ENCODE measurements at places on chromosomes 4 and X.

DNA sequence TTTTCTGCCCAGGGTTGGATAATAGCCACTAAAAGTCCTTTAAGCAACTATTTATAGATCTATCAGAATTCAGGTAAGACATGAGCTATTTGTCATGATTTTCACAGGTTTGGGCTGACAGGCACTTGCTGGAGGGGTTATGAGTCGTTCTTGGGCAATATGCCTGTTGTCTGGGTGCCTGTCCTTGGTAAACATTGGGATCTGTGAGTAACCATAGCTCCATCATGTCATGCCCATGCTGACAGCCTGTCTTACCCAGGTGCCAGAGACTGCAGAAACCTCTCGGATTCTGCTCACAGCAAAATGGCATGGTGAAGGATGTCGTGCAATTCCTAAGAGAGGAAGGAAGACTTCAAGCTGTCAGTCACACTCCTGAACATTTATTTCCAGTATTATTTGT is 116.0 kb upstream of the PUDP start:
- no peak for DNase-seq

DNA sequence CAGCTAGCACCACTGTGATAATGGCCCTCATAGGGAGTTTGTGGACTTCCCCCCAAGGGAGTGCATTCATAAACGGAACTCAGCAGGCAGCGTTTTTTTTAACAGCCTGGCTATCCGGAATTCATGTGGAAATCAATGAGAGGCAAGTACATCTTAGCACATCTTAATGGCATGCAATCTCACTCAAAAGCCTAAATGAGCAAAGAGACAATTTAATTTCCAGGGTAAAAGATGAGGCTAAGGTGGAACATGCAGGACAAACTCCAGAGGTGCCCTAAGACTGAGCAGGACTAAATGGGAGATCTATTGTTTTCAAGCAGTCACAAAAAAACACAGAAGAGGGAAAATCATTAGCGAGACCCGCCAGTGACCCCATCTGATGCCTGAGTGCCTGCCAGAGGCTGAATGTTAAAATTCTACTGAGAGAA is 243.5 kb upstream of the KCNIP4 start:
- DNase-seq: no peak

- no peak for DNase-seq
These were observed 305.7 kb upstream of the NOCT start for GRCh38 chr4:138709859-138710258.

- no peak for DNase-seq
These were observed 134.7 kb upstream of the USP9X start for GRCh38 chrX:40950546-40950945.

GRCh38 chrX:126509923-126510322 is 42.7 kb downstream of the DCAF12L1 start:
- DNase-seq: no peak

DNA sequence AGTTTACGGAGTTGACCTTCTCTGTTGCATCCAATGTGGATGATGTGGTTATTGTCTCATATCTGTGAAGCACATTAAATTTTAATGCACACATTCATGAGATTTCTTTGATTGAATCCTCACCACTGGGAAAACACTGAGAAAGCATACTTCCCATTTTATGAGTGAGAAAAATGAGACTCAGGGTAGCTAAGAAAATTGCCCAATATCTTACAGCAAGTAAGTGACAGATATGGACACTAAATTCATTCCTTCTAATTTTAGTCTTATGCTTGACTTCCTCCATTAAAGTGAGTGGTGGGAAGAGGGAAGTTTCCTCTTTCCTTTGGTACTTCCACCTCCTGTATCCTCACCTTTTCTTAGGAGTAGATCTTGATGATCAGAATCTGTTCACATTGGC is 504.8 kb upstream of the BOD1L1 start:
- no peak for DNase-seq

DNA sequence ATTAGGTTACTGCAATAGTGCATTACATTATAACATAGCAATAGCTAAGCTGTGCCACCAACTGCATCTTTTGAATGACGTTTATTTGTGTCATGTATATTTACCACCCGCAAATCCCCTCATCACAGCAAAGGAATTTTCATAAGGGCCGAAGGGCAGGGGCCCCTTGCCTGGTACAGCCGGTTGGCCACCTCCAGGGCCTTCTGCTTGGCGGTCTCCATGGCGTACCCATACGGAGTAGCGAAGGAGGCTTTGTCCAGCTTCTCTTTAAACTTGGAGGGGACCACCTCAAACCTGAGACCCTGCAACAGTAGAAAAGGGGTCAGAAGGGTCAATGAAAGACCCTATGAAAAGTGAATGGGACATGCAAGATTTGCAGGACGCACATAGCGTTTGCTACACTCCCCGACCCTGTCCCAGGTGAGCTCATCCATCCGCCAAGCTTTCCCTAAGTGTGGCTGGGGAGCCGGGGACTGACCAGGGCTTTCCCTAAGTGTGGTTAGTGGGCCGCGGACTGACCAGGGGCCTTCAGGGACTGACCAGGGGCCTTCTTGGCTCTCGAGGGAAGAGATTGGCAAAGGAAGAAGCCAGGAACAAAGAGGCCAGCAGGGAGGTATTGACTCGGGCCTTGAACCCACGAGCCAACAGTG is 10.6 kb downstream of the ASMTL start:
- DNase-seq: no peak

- no peak for DNase-seq
These were observed 2353.5 kb downstream of the ARAP2 start for GRCh38 chr4:33890841-33891240.

GRCh38 chr4:113292371-113293042 is 243.1 kb downstream of the ANK2 start:
- DNase-seq: peak; percentile 26

- no peak for DNase-seq
These were observed 545.7 kb upstream of the AGA start for GRCh38 chr4:177987896-177988295.

DNA sequence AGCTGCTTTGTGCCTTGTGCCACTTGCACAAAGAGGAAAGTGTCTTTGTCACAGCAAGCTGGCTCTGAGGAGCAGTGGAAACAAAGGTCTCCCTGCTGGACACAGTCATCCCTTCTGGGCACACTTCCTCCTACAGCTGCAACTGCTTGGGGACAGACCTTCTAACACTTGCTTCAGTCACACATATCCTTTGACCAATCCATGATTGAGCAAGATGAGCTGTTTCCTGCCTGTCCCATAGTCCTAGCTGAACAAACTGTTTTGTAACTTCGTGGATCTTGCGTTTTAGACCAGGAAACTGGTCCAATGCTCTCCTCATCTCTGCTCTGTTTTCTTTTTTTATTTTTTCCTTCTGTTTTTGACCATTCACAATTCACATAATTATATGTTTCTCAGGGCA is 98.5 kb downstream of the RRAGB start:
- DNase-seq: no peak

DNA sequence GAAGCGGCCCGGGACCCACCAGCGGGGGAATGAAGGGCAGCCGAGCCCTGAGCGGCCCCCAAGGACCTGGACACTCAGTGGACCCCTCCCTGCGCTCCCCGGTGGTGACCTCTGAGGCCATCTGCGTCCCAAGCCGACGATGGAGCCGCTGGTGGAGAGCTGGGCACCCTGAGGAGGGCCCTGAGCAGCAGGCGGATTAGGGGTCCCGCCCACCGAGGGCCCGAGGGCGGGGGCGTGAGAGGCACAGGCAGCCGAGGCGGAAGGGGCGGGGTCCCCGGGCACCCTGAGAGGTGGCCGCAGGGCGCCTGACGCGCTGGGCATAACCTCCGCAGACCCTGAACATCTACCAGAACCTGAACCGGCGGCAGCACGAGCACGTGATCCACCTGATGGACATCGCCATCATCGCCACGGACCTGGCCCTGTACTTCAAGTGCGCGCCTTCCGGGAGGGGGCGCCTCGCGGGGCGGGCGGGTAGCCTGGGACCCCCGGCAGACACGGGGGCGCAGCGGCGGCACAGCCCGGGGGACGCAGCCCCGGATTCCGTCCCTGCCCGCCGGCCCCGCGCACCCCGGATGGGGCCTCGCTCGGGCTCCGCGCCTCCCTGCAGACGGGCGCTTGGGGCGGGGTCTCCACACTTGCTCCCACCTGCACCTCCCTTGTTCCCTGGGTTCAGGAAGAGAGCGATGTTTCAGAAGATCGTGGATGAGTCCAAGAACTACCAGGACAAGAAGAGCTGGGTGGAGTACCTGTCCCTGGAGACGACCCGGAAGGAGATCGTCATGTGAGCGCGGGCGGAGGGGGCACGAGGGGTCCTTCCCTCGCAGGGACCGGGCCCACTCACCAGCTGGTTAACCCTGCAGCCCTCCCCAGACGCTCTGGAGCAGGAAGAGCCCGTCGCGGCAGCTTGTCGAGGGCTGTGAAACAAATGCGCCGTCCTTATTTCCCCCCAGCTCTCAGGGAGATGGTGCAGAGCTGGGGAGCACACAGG is 10.3 kb downstream of the ATP5ME start:
- DNase-seq: no peak

DNA sequence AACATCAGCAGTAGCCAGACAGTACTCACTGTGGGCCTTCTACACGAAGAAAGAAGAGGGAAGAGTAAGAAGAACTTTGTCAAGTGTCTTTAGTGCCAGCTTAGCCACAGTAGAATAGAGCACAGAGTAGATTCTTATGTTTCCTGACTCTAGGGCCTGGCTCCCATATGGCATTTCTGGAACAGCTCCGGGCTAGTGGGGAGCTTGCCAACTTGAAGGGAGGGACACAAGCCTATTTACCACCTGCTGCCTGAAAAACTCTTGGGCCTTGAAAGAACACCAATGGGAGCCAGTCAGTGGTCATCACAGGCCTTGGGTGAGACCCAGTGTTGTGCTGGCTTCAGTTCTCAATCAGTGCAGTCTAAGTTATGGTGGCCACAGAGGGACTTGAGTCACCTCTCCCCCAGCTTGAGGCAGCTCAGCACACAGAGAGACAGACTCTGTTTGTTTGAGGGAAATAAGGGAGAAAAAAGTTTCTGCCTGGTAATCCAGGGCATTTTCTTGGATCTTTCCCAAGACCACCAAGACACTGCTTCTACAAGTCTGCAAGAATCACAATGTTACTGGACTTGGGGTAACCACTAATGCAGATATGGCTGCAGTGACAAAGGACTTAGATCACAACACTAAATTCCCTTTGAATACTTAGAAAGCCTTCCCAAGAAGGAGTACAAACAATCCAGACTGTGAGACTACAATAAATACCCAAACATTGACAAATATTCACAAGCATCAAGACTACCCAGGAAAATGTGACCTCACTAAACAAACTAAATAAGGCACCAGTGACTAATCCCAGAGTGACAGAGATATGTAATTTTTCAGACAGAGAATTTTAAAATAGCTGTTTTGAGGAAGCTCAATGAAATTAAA is 261.0 kb upstream of the NDST3 start:
- peak; percentile 31 for DNase-seq

DNA sequence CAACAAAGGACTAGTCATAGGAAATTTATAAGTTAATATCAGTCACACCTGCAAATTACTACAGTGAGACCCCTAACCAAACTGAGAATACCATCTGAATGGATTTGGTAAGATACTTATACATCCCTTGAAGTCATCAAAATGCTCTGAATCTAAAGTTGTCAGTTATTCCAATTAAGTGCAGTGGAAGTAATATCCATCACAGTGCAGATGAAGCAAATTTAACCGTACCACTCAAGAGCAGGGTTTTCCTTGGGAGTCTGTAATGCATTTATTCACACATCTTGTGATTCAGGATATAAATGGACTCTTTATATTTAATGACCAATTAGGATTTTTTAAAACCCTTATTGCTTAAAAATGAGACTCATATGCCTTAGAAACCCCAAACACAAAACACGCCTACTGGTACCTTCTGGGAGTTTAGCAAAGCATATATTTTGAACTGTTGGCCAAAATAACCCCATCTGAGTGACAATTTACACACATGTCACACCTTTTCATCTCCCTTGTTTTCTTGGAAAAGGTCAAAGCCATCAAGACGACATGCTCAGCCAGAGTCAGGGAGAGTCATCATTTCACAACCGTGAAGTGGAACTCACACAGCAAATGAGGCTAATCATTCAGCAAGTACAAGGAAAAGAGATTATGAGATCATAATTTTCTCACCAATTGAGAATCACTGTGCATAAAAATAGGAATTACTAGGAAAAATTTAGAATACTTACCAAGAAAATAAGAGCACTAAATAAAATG is 303.7 kb downstream of the HNRNPD start:
- no peak for DNase-seq

GRCh38 chrX:72269671-72270251 is 7.3 kb downstream of the RPS4X start:
- DNase-seq: peak; percentile 65

- peak; percentile 61 for DNase-seq
These were observed 125.3 kb downstream of the COL4A6 start for GRCh38 chrX:108312957-108313356.

DNA sequence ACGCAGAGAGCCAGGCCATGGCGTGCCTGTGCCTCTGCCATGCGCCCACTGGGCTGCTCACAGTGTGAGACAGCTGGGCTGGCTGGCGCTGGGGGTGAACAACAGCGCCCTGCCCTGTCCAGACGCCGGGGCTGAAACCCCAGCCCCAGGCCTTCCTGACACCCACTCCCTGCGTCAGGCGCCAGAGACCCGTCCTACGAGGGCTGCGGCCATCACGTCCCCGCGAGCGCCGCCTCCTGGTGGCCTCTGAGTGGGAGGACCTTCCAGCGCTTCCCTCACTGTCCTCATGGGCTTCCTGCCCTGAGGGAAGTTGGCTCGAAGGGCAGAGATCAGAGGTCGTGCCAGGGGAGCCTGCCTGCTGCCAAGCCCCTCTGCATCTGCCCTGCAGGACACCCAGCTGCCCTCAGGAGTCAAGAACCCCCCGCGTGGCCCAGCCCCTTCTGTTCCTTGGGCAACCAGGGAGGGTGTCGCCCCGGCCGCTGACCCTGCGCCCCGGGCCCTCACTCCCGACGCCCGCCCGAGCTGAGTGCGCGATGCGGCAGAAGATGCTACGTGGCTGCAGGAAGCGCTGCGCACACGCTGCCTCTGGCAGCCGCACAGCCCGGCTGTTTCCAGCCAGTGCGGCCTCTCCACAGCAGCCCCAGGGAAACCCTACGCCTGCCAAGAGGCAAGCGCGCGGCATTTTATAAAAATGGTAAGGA is 16.2 kb downstream of the NELFA start:
- no peak for DNase-seq

All from astrocyte (in vitro differentiated cells and primary cell).